HL-60 (cell line): ENCODE measurements at places on chromosomes 13 and 19.

DNA sequence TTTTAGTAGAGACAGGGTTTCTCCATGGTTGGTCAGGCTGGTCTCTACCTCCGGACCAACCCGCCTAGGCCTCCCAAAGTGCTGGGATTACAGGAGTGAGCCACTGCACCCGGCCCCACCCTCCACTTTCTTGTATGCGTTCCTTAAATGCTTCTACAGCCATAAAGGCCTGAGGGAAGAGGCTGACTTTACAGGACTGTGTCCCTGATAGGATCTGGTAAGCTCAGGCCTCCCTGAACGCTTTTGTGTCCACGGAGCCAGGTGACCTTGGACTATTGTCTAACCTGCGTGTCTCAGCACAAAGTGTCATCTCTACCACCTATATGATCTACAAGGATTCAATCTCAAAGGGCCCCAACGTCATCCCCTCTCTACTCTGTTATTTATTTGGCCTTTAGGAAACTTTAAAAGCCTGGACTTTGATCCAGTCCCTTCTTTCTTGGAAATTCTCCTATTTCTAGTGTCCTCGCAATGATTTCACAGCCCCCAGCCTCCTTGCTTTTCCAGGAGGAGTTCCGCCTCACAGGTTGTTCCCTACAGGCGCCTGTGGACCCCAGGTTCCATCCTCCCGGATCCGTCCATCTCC lies 701 bp downstream of the ZNF552 start:
- no peak for DNase-seq

DNA sequence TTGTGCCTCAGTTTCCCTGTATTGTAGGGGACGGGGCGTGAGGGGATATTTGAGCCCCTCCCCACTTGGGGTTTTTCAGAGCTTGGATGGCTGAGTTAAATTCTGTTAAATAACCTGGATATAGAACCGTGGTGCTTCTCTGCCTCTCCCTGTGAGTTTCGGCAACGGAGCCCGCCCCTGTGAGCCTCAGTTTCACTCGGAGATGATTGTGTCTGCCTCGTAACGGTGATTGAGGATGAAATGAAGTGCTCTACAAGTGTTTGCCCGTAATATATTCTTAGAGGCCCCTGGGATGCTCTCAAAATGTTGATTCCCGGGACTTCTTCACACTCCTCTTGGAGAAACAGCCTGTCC lies 509 bp downstream of the KXD1 start:
- no peak for DNase-seq

GRCh38 chr19:5628919-5629481 lies 6.1 kb downstream of the SAFB start:
- DNase-seq = peak; percentile 81

GRCh38 chr19:46111376-46111775 lies 13.1 kb downstream of the IGFL3 start:
- no peak for DNase-seq

GRCh38 chr19:20928371-20928770 lies 5.3 kb downstream of the ZNF85 start:
- DNase-seq = no peak

- no peak for DNase-seq
Observed at GRCh38 chr13:35086667-35087066, 144.6 kb downstream of the NBEA start.

- DNase-seq = no peak
Observed at GRCh38 chr19:13057147-13057572, 45.5 kb downstream of the LYL1 start.

GRCh38 chr19:29482855-29483640 lies 42.7 kb upstream of the VSTM2B start:
- DNase-seq = no peak

- DNase-seq = no peak
Observed at GRCh38 chr13:97851269-97851668, 102.2 kb upstream of the IPO5 start.

- no peak for DNase-seq
Observed at GRCh38 chr19:29418201-29418600, 107.6 kb upstream of the VSTM2B start.

- DNase-seq = no peak
Observed at GRCh38 chr13:20412691-20413355, 112.8 kb downstream of the CRYL1 start.

DNA sequence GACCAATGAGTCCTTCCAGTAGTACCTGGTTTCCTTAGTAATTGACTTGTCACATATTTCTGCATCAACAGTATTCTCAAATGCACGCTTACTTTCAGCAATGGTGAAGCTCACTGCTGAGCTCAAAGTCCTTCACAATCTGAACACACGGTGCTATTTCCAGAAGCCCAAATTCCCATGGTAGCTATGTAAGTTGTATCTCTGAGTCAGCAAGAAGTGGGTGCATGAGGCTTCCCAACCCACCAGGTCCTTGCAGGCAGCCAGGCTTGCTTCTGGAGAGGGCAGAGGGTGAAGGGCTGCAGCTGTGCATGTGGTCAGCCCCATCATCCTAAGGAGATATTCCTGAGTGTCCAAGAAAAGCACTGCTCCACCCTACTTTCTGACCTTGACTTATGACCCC lies 25.7 kb downstream of the COL4A2 start:
- no peak for DNase-seq

DNA sequence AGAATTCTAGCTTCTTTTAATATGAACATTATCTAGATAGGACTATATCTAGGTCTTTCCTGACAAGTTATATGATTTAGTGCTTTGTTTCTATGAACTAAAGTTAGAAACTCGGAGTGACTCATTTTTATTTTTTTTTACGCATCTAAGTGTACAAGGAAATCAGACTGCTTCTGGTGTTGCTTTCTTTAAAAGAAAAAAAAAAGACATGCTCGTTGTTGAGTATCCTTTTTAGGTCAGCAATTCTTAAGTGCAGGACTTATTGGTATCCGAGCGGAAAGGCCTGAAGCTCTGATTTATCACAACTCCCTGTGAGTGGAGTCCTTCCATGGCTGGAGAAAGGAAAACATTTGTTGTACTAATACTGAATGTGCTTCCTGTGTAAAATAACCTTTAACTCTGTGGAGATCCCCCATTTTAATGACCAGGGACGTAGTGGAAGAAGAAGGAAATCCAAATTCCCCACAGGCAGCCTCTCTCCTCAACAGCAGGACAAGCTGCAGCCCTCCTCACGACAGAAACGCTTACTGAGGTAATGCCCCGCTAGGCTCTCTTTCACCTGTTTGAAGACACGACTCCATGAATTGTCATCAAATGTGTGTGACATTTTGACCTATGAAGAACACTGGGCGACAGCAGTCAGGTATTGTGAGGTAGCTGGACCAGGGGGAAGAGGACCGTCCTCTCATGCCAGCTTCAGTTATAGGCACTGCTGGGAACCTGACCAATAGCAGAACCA lies 17.9 kb upstream of the POMP start:
- DNase-seq = no peak

GRCh38 chr19:8700956-8701355 lies 2.4 kb upstream of the ACTL9 start:
- no peak for DNase-seq

- no peak for DNase-seq
Observed at GRCh38 chr13:52147225-52147624, 12.2 kb downstream of the NEK3 start.

- no peak for DNase-seq
Observed at GRCh38 chr13:60514891-60515290, 117.9 kb downstream of the TDRD3 start.

GRCh38 chr13:98386637-98387036 lies 190.3 kb downstream of the STK24 start:
- DNase-seq = no peak

GRCh38 chr13:101490406-101491015 lies 38.0 kb downstream of the ITGBL1 start:
- no peak for DNase-seq

DNA sequence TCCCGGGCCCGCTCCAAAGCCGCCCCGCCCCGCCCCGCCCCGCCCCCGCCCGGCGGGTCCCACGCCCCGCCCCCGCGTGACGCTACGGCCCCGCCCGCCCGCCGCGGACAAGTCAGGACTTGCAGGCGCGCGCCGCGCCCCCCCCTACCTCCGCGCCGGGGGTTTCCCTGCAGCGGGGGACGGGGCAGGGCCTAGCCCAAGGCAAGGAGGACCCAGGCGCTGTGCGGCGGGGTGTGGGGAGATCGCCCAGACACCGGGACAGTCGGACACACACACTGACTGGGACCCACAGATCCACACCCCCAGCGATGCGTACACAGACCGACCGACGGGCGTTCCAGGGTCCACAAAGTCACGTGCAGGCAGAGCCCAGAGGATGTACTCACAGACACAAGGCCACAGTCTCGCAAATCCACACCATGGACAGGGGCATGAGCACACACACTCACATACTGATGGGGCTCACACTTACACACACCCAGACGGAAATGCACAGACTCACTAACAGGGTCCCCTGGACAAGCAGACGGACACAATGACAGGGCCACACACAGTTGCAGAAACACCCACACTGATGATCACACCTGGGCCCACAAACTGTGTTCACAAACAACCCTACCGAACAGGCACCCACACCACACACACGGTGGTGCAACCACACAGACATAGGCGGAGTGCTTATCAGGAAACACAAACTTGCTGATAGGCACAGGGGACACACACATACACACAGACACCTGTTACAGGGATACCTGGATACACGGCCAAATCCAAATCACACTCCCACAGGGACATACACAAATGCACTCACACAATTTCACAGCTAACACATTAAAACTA lies 436 bp upstream of the BBC3 start:
- DNase-seq = peak; percentile 58

GRCh38 chr19:4174213-4174894 lies 8.0 kb downstream of the SIRT6 start:
- no peak for DNase-seq

DNA sequence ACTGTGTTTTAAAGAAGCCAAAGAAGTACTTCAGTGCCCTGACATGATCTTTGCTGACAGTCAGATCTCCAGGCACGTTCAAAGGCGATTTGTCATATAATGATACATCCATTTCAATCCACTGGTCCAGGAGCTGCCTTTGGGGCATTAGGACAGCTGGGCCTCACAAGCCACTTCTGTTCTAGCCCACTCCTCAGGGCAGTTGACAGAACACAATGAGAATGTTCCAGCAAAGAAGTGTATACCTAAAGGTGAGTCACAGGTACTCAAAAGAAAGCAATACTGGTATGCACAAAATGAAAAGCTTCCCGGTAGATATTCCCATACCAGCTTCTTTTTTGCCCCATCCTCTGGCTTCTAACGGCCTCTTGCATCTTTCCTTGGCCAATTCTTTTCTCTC lies 12.5 kb upstream of the MAP3K10 start:
- DNase-seq = no peak

GRCh38 chr13:49234741-49235140 lies 13.0 kb upstream of the CDADC1 start:
- DNase-seq = no peak

GRCh38 chr13:31011901-31012654 lies 79.6 kb downstream of the TEX26 start:
- peak; percentile 14 for DNase-seq

GRCh38 chr19:6059988-6060599 lies 50.2 kb downstream of the RFX2 start:
- no peak for DNase-seq

- no peak for DNase-seq
Observed at GRCh38 chr13:33326246-33326645, 40.7 kb upstream of the STARD13 start.

- DNase-seq = no peak
Observed at GRCh38 chr19:45779231-45780145, 2.8 kb downstream of the DMPK start.

- DNase-seq = no peak
Observed at GRCh38 chr13:32474999-32475792, 47.3 kb upstream of the N4BP2L1 start.

GRCh38 chr13:113209759-113210421 lies 477 bp downstream of the CUL4A start:
- DNase-seq = peak; percentile 65

GRCh38 chr19:5094768-5095567 lies 126.1 kb downstream of the KDM4B start:
- DNase-seq = no peak

DNA sequence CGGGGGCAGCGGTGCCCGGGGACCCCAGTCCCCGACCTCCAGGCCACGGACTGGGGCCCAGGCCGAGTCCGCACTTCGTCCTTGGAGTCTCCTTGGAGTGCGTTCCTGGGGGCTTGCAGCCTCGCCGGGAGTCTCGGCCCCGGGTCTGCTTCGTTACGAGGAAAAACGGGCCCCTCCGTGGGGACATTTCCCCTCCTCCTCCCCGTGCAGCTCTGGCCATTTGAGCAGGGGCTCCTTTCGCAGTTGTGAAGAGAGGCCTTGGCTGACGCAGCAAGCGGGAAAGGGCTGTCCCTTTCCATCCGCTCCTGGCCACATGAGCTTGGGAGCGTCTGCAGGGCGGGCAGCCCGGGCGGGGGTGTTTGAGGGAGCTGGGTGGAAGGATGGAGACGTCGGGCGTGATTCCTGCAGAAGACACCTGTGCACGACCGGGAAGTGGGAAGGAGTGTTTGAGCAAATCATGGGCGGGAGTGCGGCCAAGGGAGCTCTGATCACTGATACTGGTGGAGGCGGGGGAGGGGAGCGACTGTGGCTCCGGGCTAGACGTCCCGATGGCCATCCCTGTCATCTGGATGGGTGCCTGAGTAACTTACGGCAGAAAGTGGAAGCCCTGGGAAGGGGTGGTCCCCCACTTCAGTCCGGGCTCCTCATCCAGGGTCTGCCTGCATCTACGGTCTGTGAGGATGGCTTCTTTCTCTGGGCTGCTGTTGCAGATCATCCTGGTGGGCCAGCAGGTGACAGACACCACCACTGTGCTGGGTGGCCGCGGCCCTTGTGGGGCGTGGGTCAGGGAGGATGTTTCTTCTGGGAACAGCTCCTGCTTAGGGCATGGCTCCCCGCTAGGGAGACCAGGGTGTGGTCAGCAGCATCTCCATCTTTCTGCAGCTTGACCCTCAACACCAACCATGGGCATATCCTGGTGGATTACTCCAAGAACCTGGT lies 736 bp downstream of the GPI start:
- peak; percentile 57 for DNase-seq

DNA sequence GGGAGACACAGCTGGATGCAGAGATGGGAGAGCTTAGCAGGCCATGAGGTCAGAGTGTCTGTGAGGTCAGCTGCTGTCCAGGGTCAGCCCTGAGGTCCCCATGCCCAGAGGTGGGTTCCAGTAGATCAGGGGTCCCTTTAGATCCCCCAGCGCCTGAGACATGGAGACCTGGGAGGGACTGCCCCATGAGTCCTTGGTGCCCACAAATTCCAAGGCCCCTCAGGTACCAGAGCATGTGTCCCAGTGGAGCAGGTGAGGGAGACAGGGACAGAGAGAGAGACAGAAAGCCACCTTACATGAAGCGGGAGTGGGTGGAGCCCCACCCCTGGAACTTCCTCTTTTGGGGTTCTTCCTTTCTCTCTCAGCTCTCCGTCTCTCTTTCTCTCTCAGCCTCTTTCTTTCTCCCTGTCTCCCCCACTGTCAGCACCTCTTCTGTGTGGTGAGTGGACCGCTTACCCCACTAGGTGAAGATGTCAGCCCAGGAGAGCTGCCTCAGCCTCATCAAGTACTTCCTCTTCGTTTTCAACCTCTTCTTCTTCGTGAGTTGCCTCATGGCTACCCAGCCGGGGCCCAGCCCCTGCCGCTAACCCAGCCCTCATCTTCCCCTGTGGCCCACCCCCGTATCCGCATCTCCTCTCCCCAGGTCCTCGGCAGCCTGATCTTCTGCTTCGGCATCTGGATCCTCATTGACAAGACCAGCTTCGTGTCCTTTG lies at the start of gene CD37:
TSS of gene CD37 (plus strand) at position 336 of the 713 bp plus-strand sequence. CDS start at position 471, 135 bp downstream.
- DNase-seq = peak; percentile 60

GRCh38 chr13:44932850-44933251 lies 56.4 kb downstream of the NUFIP1 start:
- no peak for DNase-seq
